ENCODE measurements at places on chromosomes 5 and 9.

DNA sequence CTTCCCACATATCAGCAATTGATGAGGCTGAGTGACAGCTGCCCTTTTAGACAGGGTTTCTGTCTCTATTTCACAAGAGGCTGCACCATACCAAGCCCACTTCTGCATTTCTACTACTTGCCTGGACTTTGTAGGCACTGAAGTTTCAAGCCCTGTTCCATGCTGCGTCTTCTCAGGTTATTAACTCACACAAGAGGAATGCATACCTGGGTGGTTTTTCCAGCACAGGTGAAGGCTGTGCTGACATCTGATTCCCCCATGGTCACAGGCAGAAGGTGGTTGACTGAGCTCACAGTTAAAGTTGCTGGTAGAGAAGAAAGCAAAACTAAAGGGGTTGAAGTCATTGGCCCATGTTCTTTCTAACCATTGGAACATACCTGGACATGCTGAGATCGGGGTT, 86.6 kb downstream of the MAMDC2 start:
- DNase-seq, result no peak

DNA sequence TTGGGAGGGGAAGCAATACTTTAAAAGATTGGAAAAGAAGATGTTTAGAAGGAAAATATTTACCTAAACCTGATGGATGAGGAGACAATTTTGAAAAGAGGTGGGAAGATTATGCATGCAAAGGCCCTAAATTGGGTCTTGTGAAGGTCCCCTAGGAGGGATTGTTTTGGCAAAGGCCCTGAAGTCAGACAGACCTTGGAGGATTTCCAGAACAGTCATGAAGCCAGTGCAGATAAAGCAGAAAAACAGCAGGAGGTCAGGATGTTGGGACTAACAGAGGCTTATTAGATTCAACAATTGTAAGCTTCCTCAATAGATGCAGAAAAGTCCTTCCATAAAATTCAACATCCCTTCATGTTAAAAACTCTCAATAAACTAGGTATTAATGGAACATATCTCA, 361.0 kb upstream of the CDH6 start:
- DNase-seq, result no peak

DNA sequence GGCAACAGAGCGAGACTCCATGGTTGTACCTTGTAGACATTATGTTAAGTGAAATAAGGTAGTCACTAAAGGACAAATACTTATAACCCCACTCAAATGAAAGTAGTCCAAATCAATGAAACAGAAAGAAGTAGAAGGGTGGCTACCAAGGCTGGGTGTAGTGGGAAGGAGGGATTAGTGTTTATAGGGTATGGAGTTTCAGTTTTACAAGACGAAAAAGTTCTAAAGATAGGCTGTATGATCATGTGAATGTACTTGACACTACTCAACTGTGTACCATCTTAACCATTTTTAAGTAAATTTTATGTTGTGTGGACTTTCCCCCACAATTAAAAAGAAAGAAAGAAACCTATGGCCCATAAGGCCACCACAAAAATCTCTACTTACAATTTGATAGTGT, 32.2 kb downstream of the ALDH7A1 start:
- no peak for DNase-seq

- no peak for DNase-seq
Observed at GRCh38 chr5:58043032-58043945, 416.6 kb downstream of the PLK2 start.

GRCh38 chr9:85268131-85268530, 473.6 kb downstream of the AGTPBP1 start:
- DNase-seq, result no peak

GRCh38 chr9:26264709-26265601, 586.7 kb upstream of the TUSC1 start:
- no peak for DNase-seq

DNA sequence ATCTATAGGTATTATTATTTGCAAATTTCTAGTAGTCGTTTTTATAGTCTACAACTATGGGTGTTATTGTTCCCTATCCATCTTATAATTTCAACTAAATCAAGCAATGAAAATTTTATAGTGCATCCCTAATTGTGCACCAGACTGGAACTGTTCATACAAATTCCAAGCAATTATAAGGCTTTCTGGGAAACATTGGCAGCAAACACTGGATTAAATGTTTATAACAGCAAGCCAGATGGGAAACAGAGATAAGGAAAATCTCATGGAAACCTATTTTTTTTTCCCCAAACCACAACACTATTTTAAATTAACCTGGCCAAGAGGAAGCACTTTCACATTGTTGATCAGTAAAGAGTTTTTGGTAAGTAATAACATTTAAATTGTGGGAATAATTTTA, 524.3 kb downstream of the RASEF start:
- no peak for DNase-seq

DNA sequence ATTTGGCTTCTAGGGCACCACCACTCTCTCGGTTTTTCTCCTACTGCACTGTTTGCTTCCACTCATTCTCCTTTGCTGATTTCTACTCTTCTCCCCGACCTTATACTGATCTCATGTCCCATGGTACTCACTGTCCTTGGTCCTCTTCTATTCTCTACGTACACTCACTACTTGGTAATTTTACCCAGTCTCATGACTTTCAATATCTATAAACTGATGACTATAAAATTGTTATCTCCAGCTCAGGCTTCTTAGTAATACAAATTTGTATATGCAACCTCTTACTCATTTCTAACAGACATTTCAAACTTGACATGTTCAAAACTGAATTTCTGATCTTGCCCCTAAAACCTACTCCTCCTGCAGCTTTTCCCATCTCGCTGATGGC, 4.1 kb downstream of the RAPGEF6 start:
- DNase-seq, result no peak

- no peak for DNase-seq
Observed at GRCh38 chr9:127384901-127385300, 12.1 kb upstream of the SLC2A8 start.

- DNase-seq, result no peak
Observed at GRCh38 chr5:102796498-102796897, 41.4 kb downstream of the PAM start.

GRCh38 chr5:139642891-139643871, 5.0 kb upstream of the CXXC5 start:
- DNase-seq, result no peak

GRCh38 chr9:131426545-131426944, 32.7 kb downstream of the PRRC2B start:
- DNase-seq, result no peak

DNA sequence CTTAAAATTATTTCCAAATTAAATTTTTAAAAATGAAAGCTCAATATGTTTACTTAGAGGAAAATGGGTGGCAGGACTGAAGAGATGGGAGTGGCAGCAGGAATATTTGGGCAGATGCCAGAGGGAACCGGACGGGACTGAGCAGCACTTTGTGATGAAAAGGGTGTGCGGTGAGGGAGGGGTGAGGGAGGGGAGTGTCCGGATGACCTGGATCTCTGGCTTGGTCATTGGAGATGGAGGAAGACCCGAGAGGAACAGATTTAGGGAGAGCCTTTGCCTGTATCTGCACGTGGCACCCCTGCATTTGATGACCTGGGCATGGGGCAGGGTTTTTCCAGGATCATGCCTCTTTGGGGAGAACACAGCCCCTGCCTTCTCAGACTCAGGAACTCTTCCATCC, 201.1 kb upstream of the MVB12B start:
- no peak for DNase-seq

- DNase-seq, result no peak
Observed at GRCh38 chr5:122367456-122367855, 55.4 kb downstream of the SNCAIP start.

- no peak for DNase-seq
Observed at GRCh38 chr5:68046445-68046844, 169.1 kb upstream of the PIK3R1 start.

DNA sequence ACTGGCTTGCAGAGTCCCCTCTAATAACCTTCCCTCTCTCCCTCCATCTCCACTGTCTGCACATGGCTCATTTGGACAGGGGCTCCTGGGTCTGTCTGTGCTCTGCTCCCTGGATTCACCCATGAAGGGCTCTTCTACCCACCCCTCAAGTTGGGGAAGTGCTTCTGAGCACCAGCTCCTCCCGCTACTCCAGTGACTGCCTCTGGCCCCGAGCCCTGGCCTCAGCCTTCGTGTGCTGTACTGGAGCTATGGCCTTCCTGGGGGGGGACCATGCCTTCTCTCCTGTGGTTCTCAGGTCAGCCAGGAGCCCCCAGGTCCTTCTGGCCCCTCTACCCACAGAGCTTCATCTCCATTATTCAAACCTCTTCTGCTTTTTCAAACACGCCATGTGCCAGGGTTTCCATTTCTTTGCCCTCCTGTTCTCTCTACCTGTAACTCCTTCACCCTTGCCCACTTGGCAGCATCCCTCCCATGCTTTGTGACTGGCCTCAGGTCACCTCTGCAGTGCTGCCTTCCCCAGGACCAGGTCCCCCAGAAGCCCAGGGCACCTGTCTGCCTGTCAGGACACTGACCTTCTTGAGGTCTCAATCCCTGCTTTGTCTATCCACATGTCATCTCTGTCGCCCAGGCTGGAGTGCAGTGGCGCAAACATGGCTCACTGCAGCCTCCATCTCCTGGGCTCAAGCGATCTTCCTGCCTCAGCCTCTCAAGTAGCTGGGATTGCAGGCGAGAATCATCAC, 9.5 kb downstream of the SH3PXD2B start:
- DNase-seq, result no peak

DNA sequence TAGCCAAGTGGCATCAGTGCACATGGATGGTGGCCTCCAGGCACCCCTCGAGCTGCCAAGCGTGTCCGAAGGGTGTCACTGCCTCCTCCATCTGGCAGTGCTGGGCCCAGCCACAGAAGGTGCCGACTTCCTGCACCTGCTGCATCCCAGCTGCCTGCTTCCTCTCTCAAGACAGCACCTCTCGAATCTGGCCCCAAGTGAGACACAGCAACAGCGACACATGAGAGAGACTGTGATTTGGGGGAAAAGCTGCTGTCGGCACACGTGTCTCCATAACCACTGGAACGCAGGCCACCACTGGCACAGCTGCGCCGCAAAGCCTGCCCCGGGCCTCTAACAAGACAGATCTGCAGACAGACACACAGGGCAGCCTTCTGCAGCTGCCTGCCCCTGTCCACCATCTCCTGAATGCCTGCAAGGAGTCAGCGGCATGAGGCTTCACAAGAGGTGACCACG, 8.8 kb downstream of the CLPTM1L start:
- no peak for DNase-seq

- no peak for DNase-seq
Observed at GRCh38 chr9:119967867-119968535, 598.8 kb upstream of the BRINP1 start.

- no peak for DNase-seq
Observed at GRCh38 chr5:94314460-94315131, 303.8 kb downstream of the KIAA0825 start.

DNA sequence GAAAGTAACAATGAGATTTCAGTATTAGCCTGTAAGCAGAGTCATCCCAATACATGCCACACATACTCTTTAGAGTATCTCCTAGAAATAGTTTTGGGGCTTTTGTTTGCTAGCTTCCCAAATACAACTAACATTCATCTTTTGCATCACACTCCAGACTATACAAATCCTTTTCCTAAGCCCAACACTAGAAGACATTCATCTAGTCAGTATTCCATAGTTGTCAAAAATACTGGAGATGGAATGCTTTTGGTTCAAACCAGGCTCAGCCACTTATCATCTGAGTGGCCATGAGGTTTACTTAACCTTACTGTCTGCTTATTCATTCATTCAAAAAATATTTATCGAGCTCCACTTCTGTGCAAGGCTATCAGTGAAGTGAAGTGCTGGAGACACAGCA, 205.1 kb upstream of the SGCD start:
- no peak for DNase-seq

- DNase-seq, result no peak
Observed at GRCh38 chr9:21634951-21635350, 152.8 kb upstream of the IFNE start.

GRCh38 chr5:84131372-84131771, 253.3 kb downstream of the EDIL3 start:
- DNase-seq, result no peak

DNA sequence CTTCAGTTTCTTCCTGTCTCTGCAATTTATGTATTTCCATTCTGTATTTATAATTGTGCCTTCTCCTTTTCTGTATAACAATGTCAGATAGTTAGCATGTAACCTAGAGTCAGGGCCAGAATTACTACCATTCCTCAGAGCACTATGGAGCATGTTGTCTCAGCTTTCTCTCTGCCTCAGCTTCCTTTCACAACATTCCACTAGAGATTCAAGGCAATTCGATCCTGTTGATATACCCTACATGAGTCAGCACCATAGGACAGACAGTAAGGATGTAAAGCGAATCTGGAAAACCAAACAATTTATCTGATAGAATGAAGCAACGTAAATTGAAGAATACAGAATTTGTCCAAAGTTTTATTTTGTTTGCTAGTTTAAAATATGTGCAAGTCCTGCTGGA, 728.3 kb upstream of the SEMA6A start:
- DNase-seq, result no peak

GRCh38 chr9:137951597-137952490, 74.3 kb downstream of the CACNA1B start:
- DNase-seq, result no peak

DNA sequence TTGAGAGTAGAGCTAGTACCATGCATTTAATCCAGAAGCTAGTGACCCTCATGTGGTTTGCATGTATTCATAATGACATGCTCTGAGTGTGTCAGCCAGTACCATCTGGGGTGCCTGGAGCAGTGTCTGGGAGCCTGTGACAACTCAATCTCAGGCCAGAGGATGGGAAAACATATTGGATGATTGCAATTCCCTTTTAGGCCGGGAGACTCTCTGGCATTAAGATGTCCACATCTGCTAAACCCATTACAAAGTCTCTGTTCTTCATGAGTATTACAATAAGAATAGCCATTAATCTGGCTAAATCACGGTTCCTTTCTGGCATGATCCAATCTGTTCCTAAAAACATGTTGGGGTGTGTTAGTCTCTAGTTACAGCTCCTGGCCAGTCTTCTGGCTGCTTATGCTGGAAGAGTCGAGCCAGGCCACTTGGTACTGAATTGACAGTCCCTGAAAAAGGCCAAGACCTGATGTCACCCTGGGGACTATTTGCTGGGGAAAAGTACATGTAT, 475.7 kb downstream of the ENC1 start:
- no peak for DNase-seq

- no peak for DNase-seq
Observed at GRCh38 chr5:124040799-124041198, 528.8 kb downstream of the CSNK1G3 start.

GRCh38 chr5:60540856-60541805, 158.8 kb downstream of the DEPDC1B start:
- no peak for DNase-seq
